PC-9 (cell line): ENCODE measurements at places on chromosomes 11 and 22. TPM values are rescaled to one million over a fixed set of nuclear protein-coding genes. Genes with fewer than 3 reads are reported as not detected.

The MMP27 gene
- total RNA-seq = not detected in 2 replicates

The SGSM1 gene
- total RNA-seq = 0.08 and 0.48 TPM in 2 replicates

The MMP8 gene
- not detected in 2 replicates for total RNA-seq

The SYVN1 gene
- 40.9 and 51.5 TPM in 2 replicates for total RNA-seq

The NFAM1 gene
- total RNA-seq = not detected in 2 replicates

The ARHGAP20 gene
- not detected in 2 replicates for total RNA-seq

- no peak for DNase-seq
Observed at GRCh38 chr11:72014761-72015320, 16.1 kb downstream of the IL18BP start.

DNA sequence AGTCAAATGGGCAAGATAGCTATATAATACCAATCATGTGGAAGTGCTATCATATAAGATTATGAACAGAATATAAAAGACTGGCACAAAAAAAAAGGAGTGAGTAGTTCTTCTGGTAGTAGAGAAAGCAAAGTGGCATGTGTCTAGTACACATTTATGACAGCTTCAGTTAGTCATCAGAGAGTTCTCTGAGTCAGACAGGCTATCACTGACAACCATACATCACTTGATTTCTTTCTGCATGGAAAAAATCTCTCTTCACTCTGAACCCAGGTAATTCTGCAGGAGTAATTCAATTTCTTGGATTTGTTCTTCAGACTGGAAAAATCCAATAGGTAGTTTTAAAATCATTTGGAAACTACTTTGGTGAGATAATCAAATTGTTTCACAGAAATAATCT lies 286.8 kb upstream of the ANO3 start:
- DNase-seq = no peak

GRCh38 chr11:120959189-120959588 lies 64.7 kb upstream of the TBCEL start:
- no peak for DNase-seq

DNA sequence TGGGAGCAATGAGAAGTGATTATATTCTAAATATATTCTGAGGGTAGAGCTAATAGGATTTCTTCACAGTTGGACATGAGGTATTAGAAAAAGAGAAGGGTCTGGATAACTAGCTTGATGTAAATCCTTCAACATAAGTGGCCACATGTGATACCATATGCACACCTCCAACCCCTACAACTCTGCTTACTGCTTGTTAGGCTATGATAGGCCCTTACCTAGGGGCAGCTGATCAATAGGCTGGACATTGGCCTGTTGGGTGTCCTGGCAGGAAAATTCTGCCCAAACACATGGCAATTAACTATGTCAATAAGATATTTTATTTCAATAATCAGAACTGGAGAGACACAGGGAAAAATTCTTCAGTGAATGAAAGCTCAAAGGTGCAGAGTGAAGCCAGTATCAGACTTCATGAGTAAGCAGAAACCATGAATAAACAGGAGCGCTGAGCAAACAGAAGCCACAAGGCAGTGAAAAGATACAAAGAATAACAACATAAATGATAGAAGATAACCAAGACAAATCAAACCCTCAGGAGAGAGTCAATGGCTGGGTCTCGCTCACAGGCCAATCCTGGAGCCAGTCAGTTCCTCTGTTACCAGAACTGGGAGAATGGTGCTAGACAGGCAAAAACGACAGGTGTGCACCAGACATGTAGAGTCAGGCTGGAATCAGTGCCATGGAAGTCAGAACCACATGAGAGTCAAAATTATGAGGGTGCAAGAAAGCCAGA lies 46.3 kb upstream of the PSMA1 start:
- DNase-seq = no peak

GRCh38 chr11:130524132-130524790 lies 75.8 kb downstream of the ADAMTS15 start:
- peak; percentile 18 for DNase-seq

DNA sequence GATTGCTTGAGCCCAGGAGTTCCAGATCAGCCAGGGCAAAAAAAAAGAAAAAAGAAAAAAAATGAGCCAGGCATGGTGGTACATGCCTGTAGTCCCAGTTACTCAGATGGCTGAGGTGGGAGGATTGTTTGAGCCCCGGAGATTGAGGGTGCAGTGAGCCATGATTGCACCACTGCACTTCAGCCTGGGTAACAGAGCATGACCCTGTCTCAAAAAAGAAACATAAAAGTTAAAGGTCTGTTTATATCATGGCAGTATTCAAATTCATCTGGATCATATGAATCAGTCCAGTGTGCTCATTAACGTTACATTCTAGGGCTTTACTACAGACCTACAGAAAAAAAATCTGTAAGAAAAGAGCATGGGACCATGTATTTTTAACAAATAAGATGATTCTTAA lies 13.9 kb downstream of the HSD17B12 start:
- DNase-seq = no peak

- no peak for DNase-seq
Observed at GRCh38 chr22:16957781-16958180, 50.2 kb downstream of the GAB4 start.

GRCh38 chr11:46290598-46291309 lies 13.3 kb downstream of the CREB3L1 start:
- peak; percentile 74 for DNase-seq
